Vagina (tissue), 2 donors: ENCODE measurements at places on chromosomes 16 and 17. TPM values are rescaled to one million over a fixed set of nuclear protein-coding genes. Genes with fewer than 3 reads are reported as not detected.

Gene CNGB1
- not detected for total RNA-seq

Gene CFAP97D1
- total RNA-seq = not detected

Gene APOBR
- total RNA-seq = 2.5 TPM

Gene NLRC3
- 12.5 TPM for total RNA-seq

Gene PPL
- 391 TPM for total RNA-seq

Gene AKAP10
- total RNA-seq = 23.3 TPM

Gene CES5A
- total RNA-seq = not detected

Gene CCL1
- not detected for total RNA-seq

Gene PRSS53
- total RNA-seq = 2.0 TPM

Gene KRTAP1-1
- total RNA-seq = not detected

Gene DHX58
- total RNA-seq = 8.1 TPM

Gene ZG16B
- total RNA-seq = 11.3 TPM

DNA sequence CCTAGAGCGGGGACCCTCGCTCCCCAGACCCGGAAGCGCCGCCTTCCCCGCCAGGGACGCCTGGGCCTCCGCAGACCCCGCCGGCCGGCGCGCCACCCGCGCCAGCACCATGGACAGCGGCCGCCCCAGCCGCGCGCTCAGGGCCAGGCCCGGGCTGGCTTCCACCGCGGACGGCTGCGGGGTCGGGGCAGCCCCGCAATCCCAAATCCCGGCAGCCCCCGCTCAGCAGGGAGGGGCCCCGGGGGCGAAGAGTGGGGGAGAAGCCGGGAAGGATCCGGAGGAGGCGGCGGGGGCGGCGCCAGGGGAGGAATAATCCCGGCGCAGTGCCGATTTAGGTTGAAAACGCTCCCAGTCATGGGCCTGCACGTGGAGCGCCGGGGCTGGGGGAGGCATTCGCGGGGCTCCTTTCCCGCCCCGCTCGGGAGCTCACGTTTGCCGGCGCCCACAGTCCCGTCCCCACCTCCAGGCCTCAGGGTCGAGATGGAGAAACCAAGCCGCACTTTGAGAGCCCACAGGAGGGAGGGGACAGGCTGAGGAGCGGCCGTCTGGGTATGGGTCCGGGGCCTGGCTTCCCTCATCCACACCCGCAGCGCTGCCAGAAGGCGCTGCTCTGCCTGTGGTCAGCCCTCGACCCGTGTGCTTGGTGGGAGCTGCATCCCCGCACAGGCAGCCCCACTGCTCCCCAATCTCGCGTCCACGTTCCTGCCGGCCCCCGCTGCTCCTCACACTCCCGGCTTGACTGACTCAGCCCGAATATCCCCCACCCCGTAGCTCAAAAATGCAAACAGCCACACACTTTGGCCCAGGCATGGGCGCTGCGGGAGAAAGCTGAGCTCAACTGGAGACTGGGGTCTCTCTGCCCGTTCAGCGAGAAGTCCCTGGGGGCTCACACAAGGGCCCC is 4.7 kb downstream of the FBXL16 start:
- no peak for DNase-seq

GRCh38 chr17:45147581-45148182 is 593 bp upstream of the HEXIM1 start:
- DNase-seq = no peak

DNA sequence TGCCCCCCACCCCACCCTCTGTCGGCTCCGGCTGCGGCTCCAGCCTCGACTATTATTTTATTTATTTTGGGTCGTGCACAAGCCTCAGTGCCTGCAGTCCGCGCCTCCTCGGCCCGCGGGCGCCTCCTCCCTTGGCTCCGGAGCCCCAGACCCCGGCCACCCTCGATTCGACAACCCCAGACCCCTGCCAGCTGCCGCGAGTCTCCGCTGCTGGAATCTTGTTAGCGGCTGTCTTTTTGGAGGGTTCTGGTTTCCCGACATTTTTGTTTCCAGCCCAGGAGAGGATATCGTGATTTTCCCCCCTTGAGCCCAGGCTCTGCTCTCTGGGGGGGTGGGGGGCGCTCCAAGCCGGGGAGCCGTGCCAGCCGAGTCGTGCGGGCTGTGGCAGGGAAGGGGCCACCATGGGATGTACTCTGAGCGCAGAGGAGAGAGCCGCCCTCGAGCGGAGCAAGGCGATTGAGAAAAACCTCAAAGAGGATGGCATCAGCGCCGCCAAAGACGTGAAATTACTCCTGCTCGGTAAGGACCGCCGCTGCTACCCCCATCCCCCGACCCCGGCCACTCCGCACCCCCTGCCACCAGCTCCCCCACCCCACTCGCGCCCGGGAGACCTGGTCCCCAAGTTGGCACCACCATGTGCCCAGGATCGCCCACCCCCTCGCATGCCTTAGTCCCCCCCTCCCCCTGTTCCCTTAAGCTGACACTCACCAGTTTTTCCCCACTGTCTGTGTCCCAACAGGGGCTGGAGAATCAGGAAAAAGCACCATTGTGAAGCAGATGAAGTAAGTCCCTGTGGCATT is 746 bp downstream of the GNAO1 start:
- no peak for DNase-seq

DNA sequence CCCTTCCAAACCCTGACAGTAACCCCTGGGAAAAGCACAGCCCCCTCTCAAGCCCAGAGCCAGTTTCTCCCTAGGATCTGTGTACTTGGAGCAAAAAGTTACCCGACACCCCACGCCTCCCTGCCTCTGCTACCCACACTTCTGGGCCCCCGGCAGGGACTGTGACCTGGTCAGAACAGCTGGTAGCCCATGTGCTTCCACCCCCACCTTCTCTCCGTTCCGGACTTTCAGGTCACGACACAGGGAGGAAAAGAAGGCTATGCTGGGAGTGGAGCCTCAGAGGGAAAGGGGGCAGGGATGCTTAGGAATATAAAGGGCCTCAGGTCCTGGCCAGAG is 6.4 kb downstream of the PPY start:
- DNase-seq = no peak

DNA sequence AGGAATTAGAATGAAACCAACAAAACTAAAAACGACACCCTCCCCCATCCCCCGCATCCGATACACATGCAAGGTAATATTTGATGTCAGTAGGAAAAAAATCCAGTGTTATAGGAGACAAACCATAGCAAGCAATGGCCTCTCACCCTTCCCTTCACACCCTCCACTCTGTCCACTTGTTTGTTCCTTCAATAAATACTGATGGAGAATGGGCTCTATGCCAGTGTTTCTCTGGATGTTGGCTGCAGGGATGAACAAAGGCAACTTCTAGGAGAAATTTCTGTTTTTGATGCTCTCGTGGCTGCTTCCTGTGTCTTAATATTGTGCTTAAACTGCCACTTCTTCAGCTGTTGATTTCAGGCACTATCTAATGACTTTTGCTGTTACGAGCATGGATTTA is 98.8 kb downstream of the WWOX start:
- no peak for DNase-seq

DNA sequence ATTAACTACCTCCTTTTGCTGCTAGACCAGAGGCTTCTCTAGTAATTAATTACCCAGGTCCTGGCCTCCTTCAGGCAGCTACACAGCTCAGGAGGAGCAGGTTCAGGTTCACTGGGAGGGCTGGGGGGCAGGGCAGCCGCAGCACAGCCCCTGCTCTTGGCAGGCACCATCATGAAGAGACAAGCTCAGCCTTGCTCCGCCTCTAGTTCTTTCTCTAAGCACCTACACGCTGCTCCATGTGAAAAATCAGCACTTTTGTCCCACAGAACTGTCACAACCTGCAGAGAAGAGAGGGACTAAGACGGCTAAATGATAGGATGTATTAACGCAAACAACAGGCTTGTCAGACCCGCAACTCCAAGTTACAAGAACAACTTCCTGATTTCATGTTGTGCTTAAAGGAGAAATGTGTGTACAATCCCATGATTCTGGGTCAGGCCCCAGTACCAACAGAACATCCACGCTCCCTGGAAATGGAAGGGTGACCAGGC is 53.4 kb downstream of the GRB2 start:
- DNase-seq = no peak

GRCh38 chr17:68533887-68534694 is 21.9 kb downstream of the PRKAR1A start:
- no peak for DNase-seq

- no peak for DNase-seq
Observed at GRCh38 chr16:82522026-82522425, 104.7 kb upstream of the CDH13 start.

GRCh38 chr16:53996961-53997360 is 289.6 kb downstream of the IRX3 start:
- no peak for DNase-seq

GRCh38 chr17:19752216-19753050 is 4.3 kb upstream of the ALDH3A1 start:
- DNase-seq = no peak

DNA sequence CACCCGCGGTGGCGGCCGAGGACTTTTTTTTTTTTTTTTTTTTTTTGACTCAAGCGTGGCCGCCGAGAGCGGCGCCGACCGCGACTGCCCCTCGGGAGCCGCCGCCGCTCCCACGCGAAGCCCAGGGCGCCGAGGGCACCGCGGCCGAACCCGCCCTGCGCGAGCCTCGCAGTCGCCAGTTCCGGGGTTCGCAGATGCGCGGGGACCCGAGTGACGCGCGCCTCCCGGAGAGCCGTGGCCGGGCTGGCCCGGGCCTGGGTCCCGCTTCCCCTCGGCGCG is 1.1 kb downstream of the METRNL start:
- DNase-seq = no peak

GRCh38 chr17:35695613-35696012 is 35.8 kb upstream of the RASL10B start:
- no peak for DNase-seq

- no peak for DNase-seq
Observed at GRCh38 chr17:70006159-70006558, 68.9 kb upstream of the KCNJ16 start.

DNA sequence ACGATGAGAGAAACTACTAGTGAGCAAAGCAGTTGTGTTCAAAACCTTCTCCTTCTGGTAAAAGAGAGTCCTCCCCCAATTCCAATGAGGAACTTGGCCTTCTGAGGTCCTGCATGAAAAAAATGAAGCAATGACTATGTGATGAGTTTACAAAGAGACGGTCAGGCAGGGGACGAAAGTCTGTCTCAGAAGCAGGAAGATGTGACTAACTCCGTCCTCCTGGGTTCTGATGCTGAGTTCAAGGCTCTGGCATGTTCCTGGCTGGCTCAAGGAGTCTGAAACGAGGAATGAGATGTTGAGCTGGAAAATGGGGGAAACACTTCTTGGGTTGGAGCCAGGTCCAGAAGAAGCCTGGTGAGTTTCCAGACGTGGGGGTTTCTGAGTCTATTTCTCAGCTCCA is 129.6 kb downstream of the CPPED1 start:
- DNase-seq = no peak

- no peak for DNase-seq
Observed at GRCh38 chr17:62064791-62065563, at the start of gene MED13. Gene MED13 (minus strand): TSS chr17:62065278. CDS start chr17:62065205, 73 bp downstream.

DNA sequence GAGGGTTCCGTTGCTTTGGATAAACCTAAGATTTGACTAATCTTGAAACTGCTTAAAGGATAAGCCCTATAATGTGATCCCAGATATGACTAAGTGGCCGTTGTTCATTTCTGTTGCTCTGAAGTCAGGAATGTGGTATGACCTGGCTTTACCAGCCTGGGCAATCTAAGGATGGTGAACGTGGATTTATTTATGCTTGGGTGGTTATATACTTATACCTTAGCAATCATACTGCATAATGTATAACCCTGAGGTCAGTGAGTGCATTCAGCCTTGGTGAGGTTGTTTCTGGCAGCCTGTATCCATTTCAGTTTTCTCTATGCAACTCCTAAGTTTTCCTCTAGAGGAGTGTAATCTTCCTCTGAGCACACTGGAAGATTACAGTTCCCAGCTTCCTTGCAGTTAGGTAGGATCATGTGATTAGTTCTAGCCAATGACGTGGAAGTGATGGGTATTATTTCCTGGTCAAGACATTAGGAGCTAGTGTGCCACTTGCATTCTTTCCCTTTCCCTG is 41.9 kb downstream of the FTO start:
- no peak for DNase-seq

- DNase-seq = no peak
Observed at GRCh38 chr16:24789881-24790280, 55.9 kb upstream of the SLC5A11 start.

GRCh38 chr17:74493331-74493833 is 26.9 kb downstream of the CD300A start:
- DNase-seq = peak; percentile 56
